ENCODE measurements at places on chromosomes 4 and X.

DNA sequence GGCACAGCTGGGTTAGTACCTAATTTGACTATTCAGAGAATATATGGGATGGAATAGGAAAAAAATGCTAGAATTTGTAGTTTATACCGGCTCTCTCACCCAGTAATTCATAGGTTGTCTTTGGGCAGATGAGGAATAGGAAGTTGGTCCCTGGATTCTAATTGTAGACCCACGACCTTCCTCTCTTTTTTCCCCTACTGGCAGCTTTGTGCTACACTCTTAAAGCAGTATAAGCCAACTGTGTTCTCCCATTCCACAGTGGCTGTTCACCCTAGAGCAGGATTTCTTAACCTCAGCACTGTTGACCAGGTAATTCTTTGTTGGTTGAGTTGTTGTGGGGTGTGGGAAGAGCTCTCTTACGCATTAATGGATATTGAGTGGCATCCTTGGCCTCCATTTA, 92.9 kb downstream of the FNIP2 start:
- no peak for DNase-seq

DNA sequence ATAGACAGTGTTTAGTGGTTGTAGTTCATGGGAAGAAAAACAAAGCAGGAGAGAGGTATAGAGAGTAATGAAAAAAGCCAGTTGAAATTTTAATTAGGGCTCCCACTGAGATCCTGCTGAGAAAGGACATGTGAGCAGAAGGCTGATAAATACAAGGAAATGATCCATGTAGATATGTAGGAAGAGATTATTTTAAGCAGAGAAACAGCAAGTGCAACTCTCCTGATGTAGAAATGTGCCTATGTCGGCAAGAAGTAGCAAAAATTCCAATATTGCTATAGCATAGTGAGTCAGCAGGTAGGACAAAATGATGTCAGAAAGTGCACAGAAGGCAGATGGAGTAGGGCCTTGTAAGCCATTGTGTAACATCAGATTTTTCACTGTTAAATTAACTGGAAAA, 1027.3 kb downstream of the PCDH18 start:
- no peak for DNase-seq

- no peak for DNase-seq
These were observed 84.3 kb upstream of the GPR101 start for GRCh38 chrX:137118136-137118535.

GRCh38 chr4:60847614-60848013, 352.5 kb upstream of the ADGRL3 start:
- DNase-seq: no peak

DNA sequence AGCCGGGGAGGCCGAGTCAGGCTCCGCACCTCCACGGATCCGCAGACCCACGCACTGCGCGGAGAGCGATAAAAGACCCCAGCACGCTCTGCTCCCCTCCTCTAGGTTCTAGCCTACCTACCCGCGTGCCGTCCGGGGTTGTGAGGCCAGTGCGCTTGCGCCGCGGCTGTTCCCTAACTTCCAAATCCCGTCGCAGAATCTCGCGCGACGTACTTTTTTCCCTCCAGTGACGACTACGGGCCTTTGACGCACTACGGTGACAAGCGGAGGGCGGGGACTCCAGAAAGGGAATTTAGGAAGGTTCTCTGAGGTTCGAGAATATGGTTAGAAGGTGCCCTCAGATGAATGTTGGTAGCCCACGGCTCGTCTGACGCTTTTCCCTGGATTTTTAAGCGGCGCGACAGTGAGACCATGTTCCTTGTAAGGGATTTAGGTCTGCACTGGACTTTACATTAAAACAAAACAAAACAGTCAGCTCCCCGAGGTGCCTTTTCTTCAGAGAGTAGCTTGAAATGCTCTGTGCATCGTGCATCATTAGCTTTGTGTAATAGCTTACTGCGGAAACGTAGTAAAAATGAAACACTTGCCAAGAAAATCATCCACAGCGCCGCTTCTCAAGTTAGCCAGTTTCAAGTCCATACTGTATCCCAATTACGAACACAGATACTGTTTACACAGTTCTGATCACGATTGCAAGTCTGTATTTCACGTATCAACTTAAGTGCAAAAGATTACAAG, at the start of gene NKRF:
Gene NKRF (minus strand): TSS at position 145 of the 738 bp plus-strand sequence.
- peak; percentile 93 for DNase-seq

DNA sequence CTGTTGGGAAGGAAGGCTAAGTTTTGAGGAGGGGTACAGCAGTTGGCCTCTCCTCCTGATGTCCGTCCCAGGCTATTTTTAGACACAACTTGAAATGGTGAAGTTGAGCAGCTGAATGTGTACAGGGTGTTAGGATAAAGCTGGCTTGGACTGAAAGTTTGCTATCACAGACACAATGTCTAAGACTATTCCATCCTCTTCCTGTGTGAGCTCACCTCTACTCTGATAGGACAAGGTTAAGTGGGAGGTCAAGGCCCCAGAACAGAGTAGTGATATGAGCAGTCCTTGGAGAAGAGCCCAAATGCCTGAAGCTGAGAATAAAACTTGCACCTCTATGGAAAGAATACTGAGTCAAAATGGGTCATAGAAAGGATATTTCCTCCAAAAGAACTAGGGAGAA, 4.1 kb downstream of the ATP1B4 start:
- no peak for DNase-seq

- no peak for DNase-seq
These were observed 47.3 kb upstream of the TLR3 start for GRCh38 chr4:186021461-186022167.

GRCh38 chr4:25694466-25694865, 38.8 kb downstream of the SLC34A2 start:
- no peak for DNase-seq

DNA sequence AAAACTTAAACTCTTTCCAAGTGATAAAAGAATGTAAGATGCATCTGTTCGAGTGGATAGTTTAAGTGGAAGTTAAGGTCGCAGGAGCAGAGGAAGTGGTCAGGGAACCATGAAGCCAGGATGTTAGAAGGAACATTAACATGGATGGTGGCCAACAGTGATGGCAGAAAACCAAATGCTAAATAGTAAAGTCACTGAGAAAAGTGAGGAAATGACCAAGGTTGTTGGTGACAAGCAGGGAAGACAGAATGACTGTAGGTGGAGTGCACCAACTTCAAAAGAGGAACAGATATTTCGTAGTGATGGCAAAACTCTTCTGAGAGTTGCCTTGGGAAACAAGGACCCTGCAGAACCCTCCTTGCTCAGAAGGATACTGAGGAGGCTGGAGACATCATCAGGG, 226.2 kb downstream of the PALLD start:
- DNase-seq: no peak

GRCh38 chr4:10013722-10014121, 7.6 kb downstream of the SLC2A9 start:
- no peak for DNase-seq

GRCh38 chrX:120753413-120754251, 122.0 kb downstream of the CT47B1 start:
- peak; percentile 3 for DNase-seq

- no peak for DNase-seq
These were observed 94.5 kb upstream of the EOLA2 start for GRCh38 chrX:150032742-150033141.

GRCh38 chr4:97367878-97368277, 775.4 kb downstream of the STPG2 start:
- no peak for DNase-seq

DNA sequence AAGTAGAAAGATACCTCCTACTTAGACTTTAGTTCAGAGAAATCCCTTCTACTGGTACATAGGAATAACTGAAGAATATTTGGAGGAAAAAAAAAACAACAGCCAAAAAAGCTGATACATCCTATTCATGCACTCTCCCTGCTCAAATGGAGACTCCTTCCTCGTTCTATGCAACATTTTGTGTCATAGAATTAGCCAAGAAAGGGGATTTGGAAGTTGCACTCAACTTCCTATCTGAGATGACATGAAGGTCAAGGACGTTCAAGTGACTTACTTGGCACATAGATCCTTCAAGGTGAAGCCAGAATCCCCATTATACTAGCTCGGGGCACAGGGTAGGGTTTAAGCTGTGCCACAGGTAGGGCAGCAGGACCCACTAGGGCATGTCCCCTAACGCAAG, 56.2 kb upstream of the S100G start:
- no peak for DNase-seq

GRCh38 chr4:90198086-90198847, 71.1 kb downstream of the CCSER1 start:
- DNase-seq: no peak

DNA sequence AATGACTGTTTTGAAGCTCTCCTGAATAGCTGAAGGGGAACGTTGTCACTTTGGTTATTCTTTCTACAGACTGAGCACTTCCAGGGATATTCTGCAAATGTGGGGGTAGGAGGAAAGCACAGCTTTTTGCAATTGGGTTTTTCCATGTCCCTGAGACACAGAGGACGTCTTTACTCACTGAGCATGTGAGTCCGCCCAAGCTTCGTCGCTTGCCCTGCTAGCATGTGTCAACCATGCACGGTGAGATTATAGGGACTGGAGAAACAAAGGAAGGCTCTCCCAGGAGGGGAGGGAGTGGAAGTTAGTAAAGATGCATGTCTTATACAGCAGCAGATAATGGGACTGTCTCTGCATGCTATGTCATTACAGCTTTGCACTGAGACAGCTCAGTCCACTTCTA, 111.5 kb upstream of the SFRP2 start:
- no peak for DNase-seq

DNA sequence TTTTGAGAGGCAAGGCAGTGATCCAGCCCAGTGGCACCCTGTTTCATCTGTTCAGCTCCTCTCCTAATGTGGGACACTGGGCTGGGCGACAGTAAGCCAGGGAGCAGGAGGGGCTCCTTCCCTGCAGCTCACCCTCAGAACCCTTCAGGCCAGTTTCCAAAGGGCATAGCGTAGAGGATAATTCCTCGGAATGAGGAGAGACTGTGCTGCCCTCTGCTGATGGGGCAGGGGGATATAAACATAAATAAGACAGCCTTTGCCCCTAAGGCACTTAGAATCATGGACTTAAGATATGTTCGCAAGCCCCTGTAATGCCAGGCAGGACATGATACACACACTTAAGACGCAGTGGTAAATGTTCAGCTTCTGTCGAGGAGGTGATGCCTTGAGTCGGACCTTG, 27.9 kb upstream of the ZNF185 start:
- DNase-seq: no peak

DNA sequence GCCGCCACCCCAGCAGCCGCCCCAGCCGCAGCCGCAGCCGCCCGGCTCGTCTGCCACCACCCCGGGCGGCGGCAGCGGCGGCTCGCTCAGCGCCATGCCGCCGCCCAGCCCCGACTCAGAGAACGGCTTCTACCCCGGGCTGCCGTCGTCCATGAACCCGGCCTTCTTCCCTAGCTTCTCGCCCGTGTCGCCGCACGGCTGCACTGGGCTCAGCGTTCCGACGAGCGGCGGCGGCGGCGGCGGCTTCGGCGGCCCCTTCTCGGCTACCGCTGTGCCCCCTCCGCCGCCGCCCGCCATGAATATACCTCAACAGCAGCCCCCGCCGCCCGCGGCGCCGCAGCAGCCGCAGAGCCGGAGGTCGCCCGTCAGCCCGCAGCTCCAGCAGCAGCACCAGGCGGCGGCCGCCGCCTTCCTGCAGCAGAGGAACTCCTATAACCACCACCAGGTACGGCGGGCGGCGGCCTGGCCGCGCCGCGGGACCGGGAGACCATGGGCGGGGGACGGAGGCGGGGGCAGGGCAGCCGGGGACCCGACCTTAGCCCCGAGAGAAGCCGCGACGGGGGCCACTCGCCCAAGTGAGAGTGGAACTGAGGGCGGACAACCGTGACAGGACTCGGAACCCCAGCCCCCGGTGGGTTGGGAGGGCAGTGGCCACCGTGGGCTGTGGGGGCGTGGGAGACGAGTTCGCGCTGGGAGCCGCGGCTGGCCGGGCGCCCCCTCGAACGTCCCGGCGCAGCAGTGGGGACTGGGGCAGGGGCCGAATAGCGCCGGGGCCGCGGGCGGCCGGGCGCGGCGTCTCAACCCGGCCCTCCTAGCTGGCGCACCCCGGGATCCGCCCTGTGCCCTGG, 1.8 kb downstream of the CPEB2 start:
- peak; percentile 46 for DNase-seq

GRCh38 chrX:79107891-79108718, 36.4 kb upstream of the GPR174 start:
- no peak for DNase-seq

GRCh38 chr4:98125585-98125984, 17.7 kb downstream of the STPG2 start:
- no peak for DNase-seq

GRCh38 chr4:17630228-17630627, 15.8 kb downstream of the MED28 start:
- no peak for DNase-seq

- no peak for DNase-seq
These were observed 309.4 kb downstream of the ANTXR2 start for GRCh38 chr4:79763486-79764075.

DNA sequence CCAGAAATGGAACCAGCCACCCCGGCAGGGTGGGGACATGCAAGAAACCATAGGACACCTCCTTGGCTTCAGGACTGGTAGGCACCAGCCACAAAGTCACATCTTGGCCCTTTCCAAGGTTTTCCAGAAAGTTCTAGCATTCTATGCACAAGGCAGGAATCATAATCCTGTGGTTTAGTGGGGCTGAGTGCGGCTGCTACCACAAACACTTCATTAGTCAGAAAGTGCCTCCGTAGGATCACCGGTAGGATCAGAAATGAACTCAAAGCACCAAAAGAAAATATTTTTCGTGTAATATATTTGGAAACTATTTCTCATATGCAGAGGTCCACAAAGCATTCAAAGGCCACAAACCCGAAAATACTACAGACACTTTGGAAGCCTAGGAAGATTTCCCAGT, 191.7 kb downstream of the PTTG2 start:
- DNase-seq: no peak

- no peak for DNase-seq
These were observed 61.3 kb downstream of the SPINK2 start for GRCh38 chr4:56760183-56760582.

GRCh38 chr4:2432004-2432403, 13.2 kb downstream of the CFAP99 start:
- DNase-seq: no peak

- no peak for DNase-seq
These were observed 155.2 kb downstream of the ZNF330 start for GRCh38 chr4:141375855-141376254.

DNA sequence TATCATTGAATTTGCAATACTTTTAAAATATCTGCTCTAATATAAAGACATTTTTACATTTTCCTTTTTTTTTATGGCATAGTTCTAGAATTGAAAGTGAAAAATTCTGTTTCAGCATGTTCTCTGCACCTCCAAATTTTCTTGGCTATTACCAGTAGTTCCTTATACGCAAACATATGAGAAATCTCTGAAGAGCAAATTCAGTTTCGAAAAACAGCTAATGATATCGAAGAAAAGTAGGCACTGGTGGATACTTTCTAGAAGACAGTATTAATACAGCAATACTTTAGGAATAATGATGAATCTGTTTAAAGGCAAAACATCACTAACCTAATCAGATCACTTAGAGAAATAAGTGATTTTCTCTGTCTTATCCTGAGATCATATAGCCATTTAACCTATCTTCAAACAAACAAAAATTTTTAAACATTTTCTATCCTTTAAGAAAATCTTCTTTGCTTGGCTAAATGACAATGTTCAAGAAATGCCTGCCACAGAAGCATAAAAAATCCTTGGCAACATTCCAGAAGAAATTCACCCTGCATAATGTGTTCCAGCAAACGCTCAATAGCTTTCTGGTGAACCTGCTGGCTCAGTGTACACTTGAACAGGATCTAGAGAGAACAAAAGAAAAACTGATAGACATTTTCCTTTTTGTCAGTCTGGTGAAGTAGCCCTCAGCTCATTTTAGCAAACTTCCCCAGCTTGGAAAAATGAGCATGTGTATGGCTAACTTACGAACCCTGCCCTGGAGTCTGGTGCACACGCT, 51.2 kb upstream of the KLF3 start:
- no peak for DNase-seq

Data from CD4-positive, alpha-beta T cell treated with Interferon gamma for 1 hour (primary cell).